ENCODE measurements at places on chromosomes 12 and 14. TPM values are rescaled to one million over a fixed set of nuclear protein-coding genes. Genes with fewer than 3 reads are reported as not detected.

- H3K4me1 ChIP-seq: peaks cover 34% of the 10 kb centered on the region
- no peak overlapping the region for H3K4me3 ChIP-seq
- peak overlapping the region; percentile 39 for H3K27ac ChIP-seq
- no peak for DNase-seq
These were observed 44.0 kb upstream of the ISM2 start for GRCh38 chr14:77542421-77543239.

DNA sequence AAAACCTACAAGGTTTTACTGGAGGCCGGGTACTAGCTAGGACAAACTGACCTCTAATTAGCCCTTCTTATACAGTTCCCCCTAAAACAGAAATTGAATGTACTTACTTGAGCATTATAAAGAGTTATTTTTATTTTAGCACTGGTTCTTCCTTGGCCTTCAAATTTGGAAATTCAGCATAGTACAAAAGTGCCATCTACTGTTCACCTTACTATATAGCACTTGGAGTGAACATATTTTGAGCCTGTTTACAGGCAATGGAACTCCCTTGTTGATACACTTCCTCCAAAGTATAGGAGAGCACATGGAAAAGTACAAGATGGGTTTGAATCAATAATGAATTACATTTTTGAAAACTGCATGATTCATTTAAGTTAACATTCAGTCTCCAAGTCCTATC is 3.9 kb upstream of the POC1B start:
- H3K4me1 ChIP-seq: peaks cover 12% of the 10 kb centered on the region
- H3K4me3 ChIP-seq: no peak overlapping the region
- H3K27me3 ChIP-seq: no peaks in the 10 kb centered on the region
- DNase-seq: no peak
- no peaks in the 10 kb centered on the region for H3K36me3 ChIP-seq

DNA sequence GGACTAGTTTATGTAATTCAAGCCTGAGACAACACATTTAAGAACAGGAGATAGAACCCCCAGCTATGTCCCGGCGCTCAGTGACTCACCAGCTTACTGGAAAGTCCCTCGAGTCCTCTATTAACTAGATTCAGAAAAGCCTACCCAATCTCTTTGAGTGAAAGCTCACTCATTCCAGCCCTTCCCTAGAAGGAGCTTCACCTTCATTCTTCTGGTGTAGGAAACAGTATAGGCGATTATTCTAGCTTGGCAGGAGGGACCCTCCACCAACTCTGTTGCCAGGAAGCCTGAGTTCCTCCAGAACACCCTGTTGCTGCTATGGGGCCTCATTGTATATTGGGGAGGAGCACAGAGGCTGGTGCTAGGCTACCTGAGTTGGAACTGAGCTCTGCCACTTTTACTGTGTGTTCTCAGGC is 57.2 kb upstream of the AEBP2 start:
- no peak for DNase-seq
- H3K36me3 ChIP-seq: no peaks in the 10 kb centered on the region
- no peak overlapping the region for H3K4me3 ChIP-seq
- no peaks in the 10 kb centered on the region for H3K27me3 ChIP-seq
- no peak overlapping the region for H3K27ac ChIP-seq

DNA sequence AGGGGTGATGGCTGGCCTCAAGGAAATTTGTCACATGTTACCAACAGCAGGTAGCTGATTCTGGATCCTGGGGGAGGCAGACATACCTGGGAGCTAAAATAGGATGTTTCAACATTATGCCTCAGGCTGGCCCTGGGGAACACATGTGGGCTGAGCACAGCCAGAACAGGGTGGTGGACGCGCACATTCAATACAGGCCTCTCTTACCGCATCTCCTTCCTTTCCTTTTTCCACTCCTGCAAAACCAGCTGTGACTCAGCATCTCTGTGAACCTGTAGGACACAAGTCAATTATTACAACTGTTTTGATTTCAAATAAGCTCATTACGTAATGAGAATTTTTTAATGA is 61.0 kb downstream of the NT5DC3 start:
- H3K36me3 ChIP-seq: no peaks in the 10 kb centered on the region
- H3K27ac ChIP-seq: no peak overlapping the region
- no peak for DNase-seq

DNA sequence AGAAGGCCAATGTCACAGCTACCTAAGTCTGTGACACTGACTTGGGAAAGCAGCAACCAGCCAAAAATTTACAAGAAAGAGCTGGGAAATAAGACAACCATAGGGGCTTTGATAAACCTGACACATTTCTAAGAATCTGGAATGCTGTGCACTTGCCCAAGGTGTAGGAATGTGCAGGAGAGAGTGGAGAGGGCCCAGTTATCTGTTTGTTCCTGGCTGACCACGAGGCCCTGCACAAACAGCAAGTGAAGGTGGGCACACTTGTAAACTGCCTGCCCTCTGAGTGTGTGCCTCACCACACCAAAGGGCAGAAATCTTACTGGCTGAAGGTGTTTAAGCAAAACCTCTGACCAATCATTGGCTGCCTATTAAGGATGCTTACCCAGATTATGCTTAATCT is 27.3 kb downstream of the DLK1 start:
- H3K4me1 ChIP-seq: no peaks in the 10 kb centered on the region
- H3K27ac ChIP-seq: no peak overlapping the region
- no peak for DNase-seq
- H3K4me3 ChIP-seq: no peak overlapping the region
- no peaks in the 10 kb centered on the region for H3K36me3 ChIP-seq
- peaks cover 20% of the 10 kb centered on the region for H3K27me3 ChIP-seq

GRCh38 chr12:66275040-66275439 is 27.3 kb upstream of the HELB start:
- peaks cover 4% of the 10 kb centered on the region for H3K27me3 ChIP-seq
- H3K4me1 ChIP-seq: no peaks in the 10 kb centered on the region
- H3K4me3 ChIP-seq: no peak overlapping the region
- no peaks in the 10 kb centered on the region for H3K36me3 ChIP-seq

FKBP4 gene
- 47.6 TPM for total RNA-seq

GPRC5D gene
- total RNA-seq: not detected

LRRC9 gene
- 0.07 TPM for total RNA-seq

DAO gene
- total RNA-seq: not detected

Measured in heart right ventricle (tissue), 16 donors.